ENCODE measurements at places on chromosomes 2 and 18.

- DNase-seq, result no peak
Measured at GRCh38 chr2:236284208-236284607, 20.0 kb upstream of the ASB18 start.

GRCh38 chr2:218839888-218840287, 8.3 kb upstream of the PRKAG3 start:
- DNase-seq, result no peak

DNA sequence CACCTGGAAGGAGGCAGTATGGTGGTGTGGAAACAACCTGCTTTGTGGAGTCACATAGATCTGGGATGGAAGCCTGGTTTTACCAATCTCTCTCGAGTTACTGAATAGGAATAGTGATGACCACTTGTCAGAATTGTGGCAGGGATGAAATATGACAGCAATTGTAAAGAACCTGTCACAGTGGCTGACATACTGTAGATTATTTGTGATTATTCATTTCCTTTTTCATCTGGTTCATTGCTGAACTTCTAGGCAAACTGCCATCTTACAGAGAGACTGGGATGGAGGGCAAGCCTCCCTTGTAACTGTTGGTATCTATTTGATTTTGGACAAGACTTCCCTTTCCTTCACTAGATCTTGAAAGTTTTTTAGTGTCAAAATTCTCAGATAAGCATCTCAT, 42.0 kb downstream of the FMNL2 start:
- DNase-seq, result no peak

DNA sequence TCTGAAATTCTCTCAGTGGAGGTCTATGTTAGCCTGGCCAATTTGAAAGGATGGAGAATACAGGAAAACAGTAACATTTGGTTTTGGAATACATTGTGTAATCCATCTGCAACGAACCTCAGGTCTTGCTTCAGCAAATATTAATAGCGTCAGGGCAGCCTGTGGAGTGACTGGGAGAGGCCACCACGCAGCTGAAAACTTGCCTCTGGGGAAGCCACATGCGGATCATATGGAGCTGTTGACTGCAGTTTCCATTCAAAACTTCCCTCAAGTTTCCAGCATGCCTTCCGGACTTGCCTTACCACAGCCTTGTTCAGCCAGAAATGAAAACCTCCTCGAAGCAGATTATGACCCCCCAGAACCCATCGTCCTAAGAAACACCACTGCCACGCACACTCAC, 25.7 kb downstream of the BCL11A start:
- no peak for DNase-seq

DNA sequence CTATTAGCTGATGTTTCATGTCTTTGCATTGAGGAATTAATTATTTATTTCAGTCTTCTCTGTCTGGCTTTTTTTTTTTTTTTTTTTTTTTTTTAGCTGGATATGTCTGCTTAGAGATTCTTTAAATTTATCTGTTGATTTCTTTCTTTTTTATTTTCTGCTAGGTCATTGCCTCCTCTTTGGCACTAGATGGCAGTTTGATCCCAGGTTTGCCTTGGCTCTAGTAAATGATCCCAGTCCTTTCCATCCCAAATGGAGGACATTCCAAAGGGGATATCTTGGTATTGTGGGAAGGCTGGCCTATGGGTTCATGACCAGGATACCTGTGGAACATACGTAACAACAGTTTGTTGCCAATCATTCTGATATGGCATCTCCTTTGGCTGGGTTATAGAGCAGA, 339.5 kb upstream of the GCFC2 start:
- DNase-seq, result no peak

- DNase-seq, result no peak
Measured at GRCh38 chr2:120396013-120396860, 50.3 kb downstream of the INHBB start.

- DNase-seq, result no peak
Measured at GRCh38 chr2:122307763-122308162, 552.3 kb downstream of the TSN start.

- DNase-seq, result no peak
Measured at GRCh38 chr2:3451169-3451568, 68.2 kb downstream of the ADI1 start.

DNA sequence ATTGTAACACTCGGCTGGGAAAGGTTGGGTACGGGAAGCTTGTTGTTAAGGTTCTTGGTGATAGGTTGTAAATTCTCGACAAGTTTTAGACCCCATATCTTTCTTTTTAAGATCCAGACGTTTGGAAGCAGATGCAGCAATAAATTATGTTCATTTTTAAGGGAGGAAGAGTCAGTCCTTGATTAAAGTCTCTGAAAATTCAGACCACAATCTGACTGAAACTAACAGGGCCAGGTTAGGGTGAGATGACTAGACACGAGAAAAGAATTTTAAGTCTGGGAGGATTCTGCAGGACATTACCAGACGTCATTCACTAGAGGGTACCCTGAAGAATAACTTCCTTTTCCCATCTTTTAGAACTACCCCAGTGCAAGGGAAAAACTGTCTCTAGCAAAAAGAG, 16.1 kb downstream of the WIPF1 start:
- DNase-seq, result no peak

- no peak for DNase-seq
Measured at GRCh38 chr2:86521922-86522321, 41.3 kb downstream of the CHMP3 start.

DNA sequence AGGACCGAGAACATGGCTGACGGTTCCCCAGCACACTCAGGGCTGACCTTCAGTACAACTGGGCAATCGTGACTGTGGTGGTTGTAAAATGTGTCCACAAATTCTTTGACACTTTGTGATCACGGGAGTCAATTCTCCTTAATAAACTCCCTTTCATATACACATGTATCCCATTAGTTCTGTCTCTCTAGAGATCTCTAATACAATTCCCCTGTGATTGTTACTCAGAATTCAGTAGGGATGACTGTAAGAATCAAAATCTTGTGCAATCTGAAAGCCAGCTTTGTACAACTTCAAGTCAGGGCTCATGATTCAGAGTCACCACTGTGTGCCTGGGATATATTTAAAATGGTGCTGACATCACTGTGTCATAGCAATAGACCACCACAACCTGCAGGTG, 89.5 kb upstream of the LMAN1 start:
- no peak for DNase-seq

DNA sequence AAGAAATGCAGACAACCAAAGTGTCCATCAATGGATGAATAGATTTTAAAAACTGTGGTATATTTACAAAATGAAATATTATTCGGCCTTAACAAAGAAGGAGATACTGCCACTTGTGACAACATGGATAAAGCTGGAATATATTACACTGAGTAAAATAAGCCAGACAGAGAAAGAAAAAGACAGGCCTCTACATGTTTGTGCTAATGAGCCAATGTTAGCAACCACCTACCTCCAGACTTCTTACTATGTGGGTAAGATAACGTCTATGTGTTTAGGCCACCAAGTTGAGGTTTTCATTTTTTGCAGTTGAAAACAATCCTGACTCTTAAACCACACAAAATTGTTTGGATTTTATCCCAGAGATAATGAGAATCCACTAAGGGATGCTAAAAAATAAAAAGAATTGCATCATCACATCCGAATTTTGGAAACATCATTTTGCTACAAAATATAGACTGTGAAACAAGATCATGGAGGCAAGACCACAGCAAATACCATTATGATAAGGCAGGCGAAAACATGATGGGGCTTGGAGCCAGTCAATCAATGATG, 47.0 kb downstream of the EVA1A start:
- DNase-seq, result no peak

GRCh38 chr2:155692856-155693255, 639.7 kb downstream of the NR4A2 start:
- DNase-seq, result no peak

DNA sequence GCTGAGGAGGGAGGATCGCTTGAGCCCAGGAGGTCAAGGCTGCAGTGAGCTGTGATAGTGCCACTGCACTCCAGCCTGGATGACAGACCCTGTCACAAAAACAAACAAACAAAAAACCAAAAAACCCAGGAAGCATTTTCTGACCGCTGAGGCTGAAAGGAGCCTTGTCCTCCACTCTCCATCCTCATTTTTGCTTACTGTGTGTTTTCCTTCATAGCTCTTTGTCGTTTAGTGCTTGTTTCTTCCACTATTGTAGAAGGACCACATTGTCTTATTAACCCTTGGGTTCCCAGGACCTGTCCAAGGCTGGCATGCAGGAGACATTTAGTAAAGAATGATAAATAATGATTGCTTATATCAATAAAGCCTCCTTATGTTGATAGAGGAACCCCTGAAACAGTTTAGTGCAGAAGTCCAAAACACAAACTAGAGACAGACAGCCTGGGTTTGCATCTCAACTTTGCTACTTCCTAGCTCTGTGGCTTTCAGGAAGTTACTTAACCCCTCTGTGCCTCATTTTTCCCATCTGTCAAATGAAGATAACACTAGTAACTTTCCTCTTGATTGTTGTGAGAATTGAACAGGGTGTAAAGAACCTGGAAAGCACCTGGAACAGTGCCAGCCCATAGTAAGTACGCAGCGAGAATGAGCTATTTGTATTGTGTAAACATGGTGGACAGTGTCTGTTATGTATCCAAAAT, 126.0 kb downstream of the LPIN1 start:
- no peak for DNase-seq

GRCh38 chr2:13091861-13092378, 375.2 kb downstream of the TRIB2 start:
- no peak for DNase-seq

- DNase-seq, result no peak
Measured at GRCh38 chr2:109531896-109532727, 81.7 kb downstream of the SEPTIN10 start.

GRCh38 chr2:164597983-164598382, 23.3 kb downstream of the GRB14 start:
- no peak for DNase-seq

Measured in activated CD4-positive, alpha-beta T cell treated with anti-CD3 and anti-CD28 coated beads for 1 hour (primary cell).